ENCODE measurements at places on chromosomes 6 and 20.

DNA sequence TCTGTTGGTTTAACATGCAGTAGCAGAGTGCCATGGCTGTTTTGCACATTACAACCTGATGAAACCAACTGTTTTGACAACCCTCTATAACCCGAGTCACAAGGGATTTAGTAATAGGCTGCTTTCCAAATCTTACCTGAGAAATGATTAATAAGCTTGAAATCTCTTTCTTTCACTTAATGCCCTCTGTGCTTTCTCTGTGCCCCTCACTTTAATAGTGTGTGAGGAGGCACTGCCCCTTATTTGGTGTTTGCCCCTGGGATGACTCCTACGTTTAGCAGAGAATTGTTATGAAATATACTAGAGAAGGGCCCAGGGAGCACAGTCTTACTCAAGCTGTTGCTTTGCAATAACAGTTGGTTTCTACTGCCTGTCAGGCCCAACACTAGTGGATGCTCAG is 31.0 kb upstream of the PTCHD4 start:
- DNase-seq = no peak

DNA sequence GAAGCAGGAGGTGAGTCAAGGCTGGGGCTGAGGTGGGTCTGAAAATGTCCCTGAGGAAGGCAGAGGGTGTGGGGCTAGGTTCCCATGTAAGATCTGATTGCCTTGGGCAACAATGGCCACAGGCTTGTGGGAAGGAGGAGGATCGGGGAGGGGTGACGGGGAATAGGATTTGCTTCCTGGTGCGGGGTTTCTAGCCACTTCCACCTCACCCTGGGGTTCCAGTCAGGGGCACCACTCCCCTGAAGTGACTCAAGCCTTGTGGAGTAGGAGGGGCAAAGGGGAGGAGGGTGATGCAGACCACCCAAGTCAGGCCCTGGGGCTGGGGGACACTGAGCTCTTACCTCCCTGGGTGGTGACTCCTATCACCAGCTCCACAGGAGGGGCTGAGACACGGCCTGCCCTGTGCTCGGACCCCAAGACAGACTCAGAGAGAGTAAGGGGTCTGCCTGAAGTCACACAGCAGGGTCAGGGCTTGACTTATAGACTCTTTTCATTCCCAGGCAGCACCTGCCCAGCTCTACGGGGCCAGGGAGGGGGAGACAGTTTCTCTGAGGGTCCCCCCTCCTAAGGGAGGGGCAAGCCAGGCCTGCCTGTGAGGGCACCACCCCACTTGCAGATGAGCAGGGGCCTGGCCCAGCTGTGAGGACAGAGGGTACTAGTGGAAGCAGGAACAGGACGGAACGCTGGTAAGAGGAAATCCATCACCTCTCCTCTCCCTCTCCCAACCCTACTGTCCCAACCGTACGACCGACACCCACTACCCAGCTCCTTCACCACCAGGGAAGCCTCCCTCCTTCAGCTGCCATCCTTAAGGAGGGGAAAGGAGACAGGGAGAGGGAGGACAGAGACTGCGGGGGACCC is 12.4 kb upstream of the SPDEF start:
- no peak for DNase-seq

GRCh38 chr6:116214681-116215080 is 39.2 kb downstream of the TSPYL4 start:
- DNase-seq = no peak

GRCh38 chr6:128057541-128057940 is 156.7 kb upstream of the THEMIS start:
- no peak for DNase-seq

DNA sequence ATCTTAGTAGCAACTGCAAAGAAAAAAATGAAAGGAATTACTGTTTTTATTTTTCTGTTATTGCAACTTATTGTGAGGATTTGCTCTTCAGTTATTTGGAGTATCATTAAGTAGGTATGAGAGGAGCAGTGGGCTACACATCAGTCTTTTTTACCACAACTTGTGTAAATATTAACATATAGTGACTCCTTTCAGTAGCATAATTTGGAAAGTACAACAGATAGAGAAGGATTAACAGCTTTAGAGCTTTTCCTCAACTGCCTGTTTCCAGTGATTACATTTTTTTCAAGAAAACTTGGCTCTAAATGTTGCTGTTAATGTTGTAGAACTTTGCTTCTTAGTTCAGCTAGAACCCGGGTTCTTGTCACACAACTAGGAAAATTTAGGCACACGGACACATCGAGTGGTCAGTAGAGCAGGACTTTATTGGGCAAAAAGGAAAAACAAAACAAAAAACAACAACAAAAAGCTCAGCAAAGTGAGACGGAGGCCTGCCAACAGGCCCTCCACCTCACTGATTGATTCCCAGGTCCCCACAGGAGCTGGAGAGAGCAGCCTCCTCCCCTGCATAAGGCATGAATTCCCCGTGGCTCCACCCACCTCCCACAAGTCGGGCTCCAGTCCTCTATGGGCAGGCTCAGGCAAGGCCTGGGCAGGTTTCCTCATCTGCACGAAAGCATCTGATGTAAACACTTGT is 75.1 kb downstream of the ADGRG6 start:
- DNase-seq = no peak
